Mucosa of gallbladder (tissue), 1 donor: ENCODE measurements at places on chromosomes 3 and 15.

DNA sequence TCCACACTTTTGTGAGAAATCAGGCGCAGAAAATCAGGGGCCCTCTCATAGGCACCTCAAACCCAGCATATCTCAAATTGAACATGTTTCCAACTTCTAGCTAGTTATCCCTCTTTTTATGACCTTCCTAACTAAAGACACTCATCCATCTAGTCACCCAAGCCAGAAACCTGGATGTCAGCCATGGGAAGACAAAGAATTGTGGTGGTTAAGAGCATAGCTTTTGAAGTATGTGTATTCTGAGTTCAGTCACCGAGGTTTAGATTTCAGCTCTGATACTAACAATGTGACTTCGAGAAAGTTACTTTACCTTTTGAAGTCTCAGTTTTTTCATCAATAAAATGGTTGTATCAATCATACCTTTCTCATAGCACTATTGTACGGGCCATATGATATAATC, 495.5 kb downstream of the NLGN1 start:
- no peak for DNase-seq

DNA sequence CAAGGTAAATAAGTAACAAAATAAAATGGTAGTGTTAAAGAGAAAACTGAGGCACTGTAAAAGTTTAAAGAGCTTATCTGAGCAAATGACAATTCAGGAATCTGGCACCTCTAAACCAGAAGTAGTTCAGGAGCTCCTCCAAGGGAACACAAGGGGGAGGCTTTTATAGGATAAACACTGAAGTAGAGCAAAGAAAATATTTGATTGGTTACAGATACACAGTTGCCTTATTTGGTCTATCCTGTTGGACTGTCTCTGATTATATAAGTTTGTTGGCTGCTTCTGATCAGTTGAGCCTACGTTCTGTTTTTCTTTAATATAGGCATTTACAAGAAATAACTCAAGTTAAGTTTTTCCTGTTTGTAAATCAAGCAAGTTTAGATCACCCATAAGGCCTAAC, 146.9 kb downstream of the ERC2 start:
- no peak for DNase-seq

DNA sequence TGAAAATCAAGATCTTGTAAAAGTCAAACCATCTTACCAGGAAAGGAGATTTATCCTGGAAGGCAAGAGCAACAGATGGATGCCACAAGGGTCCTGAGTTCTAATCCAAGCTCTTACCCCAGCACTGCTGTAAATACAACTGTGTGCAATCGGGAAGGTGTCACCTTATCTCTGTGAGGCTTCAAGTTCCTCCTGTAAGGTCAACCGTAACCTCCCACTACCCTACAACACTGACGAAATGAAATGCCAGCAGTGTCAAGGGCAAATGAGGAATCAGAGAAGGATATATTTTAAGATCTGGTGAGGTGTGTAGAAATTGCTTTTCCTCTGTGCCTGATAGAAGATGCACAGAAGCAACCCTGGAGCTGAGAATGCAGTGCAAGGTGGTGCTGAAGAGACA, 207.8 kb downstream of the NTRK3 start:
- no peak for DNase-seq

DNA sequence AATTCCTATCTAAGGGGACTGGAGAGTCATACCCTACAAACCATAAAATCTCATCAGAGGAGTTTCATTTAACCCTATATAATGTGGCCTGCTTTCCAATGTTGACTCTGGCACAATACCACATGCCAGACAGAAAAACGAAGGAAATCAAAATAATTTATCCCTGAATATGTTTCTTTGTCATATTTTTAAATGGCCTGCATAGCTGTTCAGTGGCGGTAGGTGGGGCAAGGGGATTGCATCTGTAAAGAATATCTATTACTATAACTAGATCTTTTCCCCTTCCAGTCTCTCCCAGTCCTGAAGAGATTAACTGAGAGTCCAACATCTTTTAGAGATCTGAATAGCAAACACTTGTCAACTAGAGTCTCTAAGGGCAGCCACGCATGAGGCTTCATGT, 278.1 kb upstream of the CTNNB1 start:
- no peak for DNase-seq

- no peak for DNase-seq
Measured at GRCh38 chr3:32842987-32843386, 25.2 kb downstream of the TRIM71 start.

DNA sequence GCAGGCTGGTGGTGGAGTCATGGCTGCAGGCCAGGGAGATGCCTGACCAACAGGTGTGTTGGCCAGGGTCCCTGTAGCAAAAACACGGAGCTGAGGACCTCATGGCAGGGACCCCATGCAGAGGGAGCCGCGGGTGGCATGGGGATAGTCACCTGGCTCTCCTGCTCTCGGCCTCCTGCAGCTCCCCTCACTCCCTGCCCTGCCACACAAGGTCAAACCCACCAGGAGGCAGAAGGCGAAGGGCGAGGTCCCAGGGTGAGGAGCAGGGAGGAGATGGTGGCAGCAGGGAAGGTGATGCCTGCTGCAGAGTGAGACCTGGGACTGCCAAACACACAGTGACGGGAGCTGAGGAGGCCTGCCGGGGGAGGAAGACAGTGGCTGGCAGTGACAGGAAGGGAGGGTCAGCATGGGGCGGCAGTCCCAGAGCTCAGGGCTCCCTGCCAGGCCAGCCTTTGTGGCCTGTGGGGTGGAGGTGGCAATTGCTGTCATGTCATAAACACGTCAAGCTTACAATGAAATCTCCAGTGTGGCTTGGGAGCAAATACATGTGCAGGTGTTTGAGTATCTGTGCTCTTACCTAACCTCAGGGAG, 144.3 kb downstream of the TJP1 start:
- DNase-seq = peak; percentile 34

- DNase-seq = no peak
Measured at GRCh38 chr15:50140098-50140497, 21.1 kb upstream of the ATP8B4 start.

DNA sequence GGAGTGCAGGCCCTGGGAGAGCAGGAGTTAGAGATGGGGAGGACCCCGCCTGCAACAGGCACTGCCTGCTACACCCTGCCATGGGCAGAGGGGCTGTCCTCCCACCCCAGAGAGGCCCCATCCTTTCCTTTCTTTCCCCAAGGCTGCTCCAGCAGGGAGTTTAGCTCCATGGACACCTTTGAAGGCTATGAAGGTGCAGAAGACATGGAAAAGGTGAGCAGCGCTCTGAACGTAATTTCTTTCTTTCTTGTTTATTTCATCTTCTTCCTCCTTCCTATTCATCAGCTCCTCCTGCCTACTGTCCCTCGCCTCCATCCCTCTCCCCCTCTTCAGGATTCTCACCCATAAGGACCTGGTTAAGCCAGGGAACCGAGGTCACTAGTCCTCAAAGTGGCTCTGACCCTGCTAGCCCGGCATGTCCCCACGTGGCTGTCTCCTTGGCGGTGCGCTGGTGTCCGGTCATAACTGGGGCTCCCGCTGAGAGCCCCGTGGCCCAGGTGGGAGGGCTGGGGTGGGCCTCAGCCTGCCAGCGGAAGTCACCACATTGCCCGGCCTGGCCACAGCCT, 16.0 kb upstream of the ADIPOQ start:
- no peak for DNase-seq

DNA sequence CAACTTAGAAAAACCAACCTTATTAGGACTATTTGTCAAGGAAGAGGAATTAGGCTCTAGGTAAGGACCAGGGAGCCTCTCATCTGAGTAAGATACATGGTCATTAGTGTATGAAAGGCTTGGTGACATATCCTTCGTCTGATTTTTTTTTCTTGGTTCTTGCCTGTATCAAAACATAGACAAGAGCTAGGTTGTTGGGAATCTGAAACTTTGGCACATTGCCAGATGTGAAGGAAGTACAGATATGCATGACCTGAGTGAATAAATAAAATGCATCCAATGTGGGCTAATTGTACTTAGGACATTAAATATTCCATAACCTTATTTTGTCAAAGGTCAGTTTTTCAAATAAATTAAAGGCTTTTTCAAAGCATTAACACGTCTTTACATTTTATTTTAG, 151.8 kb downstream of the SYNPR start:
- DNase-seq = no peak

- no peak for DNase-seq
Measured at GRCh38 chr3:57091521-57092273, 31.2 kb downstream of the SPATA12 start.

- DNase-seq = no peak
Measured at GRCh38 chr3:188925376-188925775, 246.4 kb upstream of the TPRG1 start.

DNA sequence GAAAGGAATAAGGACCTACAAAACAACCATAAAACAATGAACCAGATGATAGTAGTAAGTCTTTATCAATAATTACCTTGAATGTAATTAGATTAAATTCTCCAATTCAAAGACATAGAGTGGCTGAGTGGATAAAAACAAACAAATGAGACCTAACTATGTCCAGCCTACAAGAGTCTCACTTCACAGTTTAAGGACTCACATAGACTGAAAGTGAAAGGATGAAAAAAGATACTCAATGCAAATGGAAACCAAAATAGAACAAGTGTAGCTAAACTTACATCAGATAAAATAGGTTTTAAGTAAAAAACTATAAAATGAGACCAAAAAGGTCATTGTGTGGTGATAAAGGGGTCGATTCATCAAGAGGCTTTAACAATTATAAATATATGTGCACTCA, 21.9 kb upstream of the NR1I2 start:
- DNase-seq = no peak

GRCh38 chr3:31132132-31132769, 237.8 kb upstream of the GADL1 start:
- no peak for DNase-seq

- no peak for DNase-seq
Measured at GRCh38 chr3:22606461-22606860, 596.7 kb upstream of the UBE2E2 start.

GRCh38 chr15:81111018-81111417, 23.1 kb upstream of the CFAP161 start:
- DNase-seq = no peak

GRCh38 chr15:45136378-45136764, 6.6 kb downstream of the DUOX1 start:
- no peak for DNase-seq

DNA sequence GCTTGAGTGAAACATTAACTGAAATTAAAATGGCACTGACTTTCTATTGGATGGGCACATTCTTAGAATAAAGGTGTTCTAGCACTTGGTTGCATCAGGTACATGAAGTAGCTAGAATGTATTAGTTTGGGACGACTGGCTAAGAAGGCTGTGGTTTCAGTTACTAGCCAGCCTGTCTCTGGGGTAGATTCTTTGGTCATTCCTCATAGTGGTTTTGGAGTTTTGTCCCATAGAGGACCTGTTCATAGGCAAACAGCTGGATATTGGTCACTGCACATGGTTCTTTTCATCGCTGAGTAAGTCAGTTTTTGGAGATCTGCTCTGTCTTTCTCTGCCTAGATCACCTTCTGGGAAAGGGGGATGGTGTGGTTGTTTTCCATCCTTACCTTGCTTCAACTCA, 55.3 kb downstream of the ADAMTSL3 start:
- no peak for DNase-seq

DNA sequence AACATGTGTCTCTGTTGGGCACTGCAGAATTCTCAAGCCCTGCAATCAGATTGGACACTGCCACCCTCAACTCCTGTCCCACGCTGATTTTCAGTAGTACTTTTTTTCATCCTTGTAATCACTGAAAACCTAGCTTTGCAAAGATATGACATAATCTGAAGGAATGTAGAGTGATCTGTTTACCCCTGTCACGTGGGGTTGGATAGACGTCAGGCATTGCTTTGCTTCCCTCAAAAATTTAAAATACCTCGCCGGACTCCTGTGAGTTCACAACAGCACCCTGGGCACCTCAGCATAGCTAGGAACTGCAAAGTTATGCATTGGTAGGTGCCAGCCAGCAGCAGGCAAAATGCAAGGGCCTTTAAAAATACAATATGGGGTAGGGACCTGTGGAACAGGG, 71.1 kb upstream of the OXTR start:
- no peak for DNase-seq

DNA sequence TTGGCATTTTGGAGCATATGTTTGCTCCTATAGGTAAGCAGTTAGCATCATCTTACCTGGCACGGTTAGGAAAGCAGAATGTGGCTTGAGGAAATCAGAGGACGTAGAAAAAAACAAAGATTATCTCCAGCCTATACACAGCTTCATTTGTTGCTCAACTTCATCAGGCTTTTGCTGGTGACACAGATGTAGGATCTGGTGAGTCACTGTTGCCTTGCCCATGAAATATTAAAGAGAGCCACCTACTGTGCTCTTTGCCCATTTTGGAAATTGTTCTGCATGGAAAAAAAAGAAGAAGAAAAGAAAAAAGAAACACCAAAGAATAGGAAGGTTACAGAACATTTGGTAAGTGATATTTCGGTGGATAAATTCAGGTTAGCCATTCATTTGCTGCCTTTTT, 3.8 kb downstream of the IL1RAP start:
- no peak for DNase-seq

GRCh38 chr3:172562871-172563865, 39.9 kb upstream of the TNFSF10 start:
- peak; percentile 30 for DNase-seq

- DNase-seq = no peak
Measured at GRCh38 chr15:74041311-74041756, 41.0 kb downstream of the GOLGA6A start.

GRCh38 chr3:181134873-181135272, 145.3 kb upstream of the DNAJC19 start:
- no peak for DNase-seq

DNA sequence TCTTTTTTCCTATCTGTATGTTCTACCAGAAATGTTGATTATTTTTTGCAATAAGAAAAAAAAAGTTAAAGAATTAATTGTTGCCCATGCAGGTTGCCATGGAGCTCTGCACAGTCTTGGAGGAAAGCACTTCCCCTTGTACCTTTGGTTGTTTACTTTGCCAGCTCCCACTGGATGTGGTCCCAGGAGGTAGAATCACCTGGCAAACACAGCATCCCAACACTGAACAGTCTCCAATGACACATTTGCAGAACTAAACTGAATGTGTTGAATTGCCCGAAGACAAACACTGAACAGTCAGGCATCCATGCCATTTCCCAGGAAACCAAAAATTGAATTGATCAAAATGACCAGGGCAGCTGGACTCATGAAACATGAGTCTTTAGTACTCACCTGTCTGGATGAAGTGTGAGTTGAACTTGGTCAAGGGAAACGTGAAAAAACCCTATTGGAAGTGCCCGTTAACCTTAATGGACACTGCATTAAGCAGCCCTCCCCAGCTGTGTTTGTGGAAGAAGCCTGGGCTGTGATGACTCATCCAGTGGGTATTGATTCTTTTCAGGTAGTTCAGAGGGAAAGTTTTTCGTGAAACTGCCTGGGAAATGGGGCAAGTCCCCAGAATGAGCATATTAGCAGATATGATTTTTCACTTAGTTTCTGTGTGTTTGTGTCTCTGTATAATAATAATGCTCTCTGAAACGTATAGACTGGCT, 284.7 kb upstream of the STT3B start:
- peak; percentile 31 for DNase-seq
